ENCODE measurements at places on chromosomes 5 and 9.

GRCh38 chr9:11045589-11045988 is 432.8 kb upstream of the PTPRD start:
- DNase-seq: no peak

- DNase-seq: no peak
Measured at GRCh38 chr9:10835791-10836463, 223.1 kb upstream of the PTPRD start.

DNA sequence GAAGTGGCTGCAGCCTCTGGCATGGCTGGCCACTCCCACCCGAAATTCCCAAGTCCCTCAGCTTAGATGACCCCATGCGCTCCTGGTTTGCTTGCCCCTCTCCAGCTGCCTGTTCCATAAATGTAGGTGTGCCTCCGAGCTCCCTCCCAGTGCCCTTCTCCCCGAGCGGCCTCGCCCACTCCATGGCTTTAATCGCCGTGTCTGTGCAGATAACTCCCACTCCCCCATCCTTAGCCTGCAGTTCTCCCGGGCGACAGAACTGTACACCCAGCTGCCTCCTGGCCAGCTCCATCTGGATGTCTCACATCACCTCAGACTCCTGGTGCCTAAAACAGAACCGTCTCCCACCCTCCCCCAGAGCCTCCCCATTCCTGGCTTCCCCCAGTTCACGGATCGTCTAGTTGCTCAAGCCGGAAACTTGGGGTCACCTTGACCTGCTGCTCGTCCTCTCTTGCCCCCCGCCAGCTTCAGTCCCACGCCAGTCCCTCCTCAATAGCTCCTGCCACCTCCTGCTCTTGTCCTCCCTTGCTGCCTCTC is 24.1 kb downstream of the HK3 start:
- no peak for DNase-seq

GRCh38 chr9:3329361-3329760 is 196.4 kb downstream of the RFX3 start:
- DNase-seq: no peak

GRCh38 chr5:117614408-117614807 is 1039.8 kb upstream of the SEMA6A start:
- no peak for DNase-seq

GRCh38 chr5:72224946-72225463 is 95.0 kb downstream of the MRPS27 start:
- no peak for DNase-seq

GRCh38 chr9:1880038-1880565 is 135.0 kb upstream of the SMARCA2 start:
- DNase-seq: no peak

DNA sequence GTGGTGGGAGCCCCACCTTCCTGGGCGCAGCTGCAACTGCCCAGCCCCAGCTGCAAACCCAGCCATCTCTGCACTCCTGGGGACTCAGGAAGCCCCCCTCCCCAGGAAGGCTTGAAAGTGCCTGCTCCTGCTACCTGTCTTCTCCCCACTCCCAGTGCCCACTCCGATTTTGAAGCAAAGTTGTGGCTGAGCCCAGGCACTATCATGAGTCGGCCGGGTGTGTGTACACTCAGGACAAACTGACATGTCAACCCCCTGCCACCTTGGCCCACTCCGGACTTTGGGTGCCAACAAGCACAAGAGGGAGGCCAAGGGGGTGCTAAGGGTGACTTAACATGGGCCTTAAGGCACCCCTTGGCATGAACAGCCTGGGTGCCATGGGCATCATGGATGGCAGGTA is 325.5 kb upstream of the PTGER4 start:
- no peak for DNase-seq

GRCh38 chr5:53256746-53257145 is 147.2 kb upstream of the MOCS2 start:
- DNase-seq: no peak

- DNase-seq: no peak
Measured at GRCh38 chr9:136009516-136009915, 48.3 kb upstream of the UBAC1 start.

- DNase-seq: no peak
Measured at GRCh38 chr5:168941901-168942300, 359.0 kb downstream of the SLIT3 start.

All from T-helper 1 cell (primary cell).